ENCODE measurements at places on chromosomes 6 and 20.

DNA sequence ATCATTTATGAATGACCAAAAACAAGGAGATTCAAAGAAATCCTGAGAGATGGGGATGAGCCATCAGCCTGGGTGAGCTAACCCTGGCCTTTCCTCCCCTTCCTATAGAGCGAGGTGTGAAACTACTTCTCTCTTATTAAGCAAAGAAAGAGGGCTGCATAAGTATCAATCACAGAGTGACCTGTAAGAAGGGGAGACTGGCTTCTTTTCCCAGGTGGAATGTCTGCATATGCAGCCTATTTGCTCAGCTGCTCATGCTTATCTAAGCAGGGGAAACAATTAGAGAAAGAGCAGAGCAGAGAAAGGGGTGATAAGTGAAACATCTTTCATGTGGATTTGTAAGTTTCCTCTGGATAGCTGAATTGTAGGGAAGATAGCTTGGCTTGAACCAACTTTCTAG, 160.0 kb downstream of the PKHD1 start:
- no peak for DNase-seq

DNA sequence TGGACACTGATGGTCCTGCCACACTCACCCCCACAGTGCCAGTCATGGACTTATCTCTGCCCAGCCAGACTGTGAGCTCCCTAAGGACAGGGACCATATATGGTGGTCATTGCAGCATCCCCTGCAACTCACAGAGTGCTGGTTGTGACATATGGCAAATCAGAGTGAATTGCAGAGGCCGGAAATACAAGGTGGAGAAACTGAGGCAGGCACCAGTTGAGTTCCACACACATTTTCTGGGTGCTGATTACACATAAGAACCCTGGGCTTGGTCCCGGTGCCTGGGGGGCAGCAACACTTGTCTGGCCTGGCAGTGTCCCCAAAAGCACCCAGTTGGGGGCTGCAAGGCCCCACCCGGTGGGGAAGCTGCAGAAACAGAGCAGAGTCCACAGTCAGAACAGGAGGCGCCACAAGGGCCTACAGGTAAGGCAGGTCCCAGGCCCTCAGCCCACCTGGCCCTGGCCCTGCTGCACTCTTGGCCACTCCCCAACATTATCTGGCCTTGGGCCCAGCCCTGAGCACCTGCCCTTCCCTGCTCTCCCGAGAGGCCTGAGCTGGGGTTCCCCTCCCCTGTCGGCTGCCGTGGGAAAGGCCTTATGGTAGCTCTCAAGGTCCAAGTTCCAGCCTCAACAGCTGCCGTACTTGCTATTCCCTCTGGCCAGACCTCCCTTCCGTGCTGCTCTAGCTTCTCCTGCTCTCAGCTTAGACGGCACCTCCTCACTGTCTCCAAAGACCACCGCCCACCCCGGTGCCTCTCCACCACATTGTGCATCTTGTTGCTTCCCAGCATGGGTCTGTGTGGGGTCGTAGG, 140.8 kb upstream of the PTPN1 start:
- no peak for DNase-seq

- DNase-seq: no peak
These were observed 401.1 kb downstream of the SAMD5 start for GRCh38 chr6:147909640-147910039.

- DNase-seq: no peak
These were observed 106.0 kb downstream of the SAMD5 start for GRCh38 chr6:147614501-147614900.

DNA sequence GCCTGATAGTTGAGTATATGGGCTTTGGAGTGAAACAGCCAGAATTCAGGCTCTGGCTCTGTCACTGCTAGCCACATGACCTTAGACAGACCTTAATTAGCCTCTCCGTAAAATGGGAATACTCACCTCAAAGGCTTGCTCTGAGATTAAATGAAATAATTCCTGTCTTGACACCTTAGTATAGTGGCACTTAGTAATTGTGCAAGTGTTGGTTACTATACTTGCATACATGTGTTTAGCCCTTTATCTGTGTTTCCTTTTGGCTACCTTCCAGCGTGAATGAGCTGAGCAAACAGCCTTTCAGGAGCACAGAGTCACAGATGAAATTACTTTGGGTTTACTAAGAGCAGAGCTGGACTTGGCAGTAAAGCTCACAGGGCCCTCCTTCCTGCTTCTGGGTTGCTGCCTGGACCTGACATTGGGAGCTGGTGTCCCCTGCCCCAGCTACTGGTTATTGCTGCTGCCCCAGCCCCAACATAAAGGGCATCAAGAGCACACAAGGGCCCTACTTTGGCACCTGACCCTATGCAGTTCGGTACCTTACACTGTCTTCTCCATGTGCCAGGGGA, 32.8 kb downstream of the CD164 start:
- DNase-seq: no peak

DNA sequence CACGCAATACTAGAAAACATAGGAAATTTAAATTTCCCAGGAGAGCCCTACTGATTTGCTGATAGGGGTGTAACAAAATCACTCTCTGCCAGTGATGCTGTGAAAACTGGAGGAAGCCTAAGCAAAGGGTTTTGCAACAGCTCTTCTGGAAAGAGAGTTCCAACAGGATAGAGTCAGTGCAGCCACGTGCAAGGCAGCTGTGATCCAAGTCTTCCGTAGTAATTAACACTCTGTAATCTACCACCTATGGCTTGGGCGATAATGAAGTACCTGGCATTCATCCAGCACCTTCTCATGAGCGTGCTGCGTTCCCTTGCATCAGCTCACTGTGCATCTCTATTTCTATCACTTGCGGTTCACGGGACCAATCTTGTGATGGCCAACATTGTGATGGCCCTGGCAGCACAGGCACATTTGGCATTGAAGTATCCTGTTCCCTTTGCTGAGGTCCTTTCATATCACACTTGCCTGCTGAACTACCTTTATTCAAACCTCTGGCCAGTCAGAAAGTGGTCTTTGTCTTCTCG, 48.2 kb downstream of the IRF4 start:
- DNase-seq: no peak

GRCh38 chr6:54846243-54846856, at the start of gene FAM83B:
TSS of gene FAM83B (plus strand) at chr6:54846771. CDS start at chr6:54870247, 23,476 bp downstream.
- DNase-seq: no peak

DNA sequence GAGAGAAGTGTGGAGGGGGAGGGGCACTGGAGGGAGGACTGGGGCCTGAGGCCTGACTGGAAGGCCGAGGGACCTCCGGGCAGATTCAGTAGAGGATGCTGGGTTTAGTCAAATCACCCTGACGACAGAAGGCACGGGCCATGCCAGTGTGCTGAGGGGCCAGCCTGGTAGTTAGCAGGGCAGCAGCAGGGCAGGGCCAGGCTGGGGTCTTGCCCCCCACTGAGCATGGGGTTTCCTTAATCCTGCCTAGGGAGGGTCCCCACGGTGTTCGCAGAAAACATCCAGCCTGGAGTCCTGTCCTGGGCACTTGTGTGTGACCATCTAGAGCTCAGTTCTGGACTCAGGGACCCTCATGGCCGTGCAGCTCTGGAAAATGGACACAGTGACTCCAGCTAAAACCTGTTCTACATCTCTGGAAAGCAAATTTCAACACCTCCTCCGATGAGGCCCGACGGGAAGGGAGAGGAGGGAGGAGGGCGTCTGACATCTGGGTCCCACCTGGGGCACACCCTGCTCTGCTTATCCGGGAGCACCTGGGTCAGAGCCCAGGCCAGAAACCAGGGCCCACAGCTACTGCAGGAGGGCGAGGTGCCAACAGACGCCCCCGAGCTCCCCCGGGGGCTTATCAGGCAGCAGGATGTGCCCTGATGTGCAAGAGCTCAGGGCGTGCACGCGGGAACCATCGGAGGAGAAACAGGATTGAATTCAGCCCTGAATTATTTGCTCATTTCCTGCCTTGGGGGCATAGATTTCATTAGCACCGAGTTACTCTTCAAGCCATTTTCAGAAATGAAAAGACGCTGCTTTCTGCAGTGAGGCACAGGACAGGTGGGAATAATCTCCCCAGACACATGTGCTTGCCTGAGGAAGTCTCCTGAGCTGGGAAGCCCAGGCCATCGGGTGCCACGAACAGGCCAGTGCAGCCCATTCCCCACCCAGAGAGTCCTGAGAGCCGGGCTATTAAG, 78.0 kb upstream of the MPC1 start:
- no peak for DNase-seq

GRCh38 chr6:127794405-127794804, 106.5 kb downstream of the THEMIS start:
- DNase-seq: peak; percentile 35

- DNase-seq: no peak
These were observed 17.8 kb upstream of the FNDC1 start for GRCh38 chr6:159151266-159151855.

DNA sequence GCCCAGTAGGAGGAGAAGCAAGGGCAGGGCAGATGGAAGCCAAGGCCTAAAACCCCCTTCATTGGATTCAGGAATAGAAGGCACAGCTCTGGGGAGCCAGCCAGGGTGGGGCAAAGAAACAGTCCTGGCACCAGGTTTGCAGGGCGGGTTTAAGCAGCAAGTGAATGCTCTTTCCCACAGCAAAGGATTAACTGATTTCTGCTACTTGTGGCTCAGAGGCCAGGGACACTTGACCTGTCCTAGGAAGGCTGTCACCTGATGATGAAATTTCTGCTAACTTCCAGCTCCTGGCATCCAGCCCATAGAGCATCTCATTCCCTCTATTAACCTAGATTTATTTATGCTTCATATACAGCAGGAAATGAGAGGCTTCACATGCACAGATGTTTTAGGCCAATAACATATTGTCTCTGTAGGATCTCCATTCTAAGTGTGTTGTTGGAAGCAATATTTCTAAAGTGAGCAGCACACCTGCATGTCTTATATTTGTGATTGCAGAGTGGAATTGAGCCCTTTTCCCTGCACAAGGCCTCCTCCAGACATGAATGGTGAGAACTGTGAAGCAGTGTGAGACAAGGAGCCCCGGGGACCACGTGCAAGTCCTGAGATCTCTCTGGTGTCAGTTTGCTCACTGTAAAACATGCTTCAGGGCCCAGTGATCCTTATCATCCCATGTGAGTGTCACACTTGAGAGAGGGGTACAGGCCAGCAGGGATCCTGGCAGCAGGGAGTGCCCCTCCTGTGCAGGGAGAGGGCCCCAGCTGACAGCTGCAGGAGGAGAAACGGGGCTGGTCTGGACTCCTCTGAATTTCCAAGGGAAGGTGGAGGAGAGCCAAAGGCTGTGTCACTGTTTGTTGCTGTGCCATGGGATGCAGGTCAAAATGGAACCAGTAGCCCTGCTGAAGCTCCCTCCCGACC, 41.1 kb upstream of the CST5 start:
- no peak for DNase-seq

DNA sequence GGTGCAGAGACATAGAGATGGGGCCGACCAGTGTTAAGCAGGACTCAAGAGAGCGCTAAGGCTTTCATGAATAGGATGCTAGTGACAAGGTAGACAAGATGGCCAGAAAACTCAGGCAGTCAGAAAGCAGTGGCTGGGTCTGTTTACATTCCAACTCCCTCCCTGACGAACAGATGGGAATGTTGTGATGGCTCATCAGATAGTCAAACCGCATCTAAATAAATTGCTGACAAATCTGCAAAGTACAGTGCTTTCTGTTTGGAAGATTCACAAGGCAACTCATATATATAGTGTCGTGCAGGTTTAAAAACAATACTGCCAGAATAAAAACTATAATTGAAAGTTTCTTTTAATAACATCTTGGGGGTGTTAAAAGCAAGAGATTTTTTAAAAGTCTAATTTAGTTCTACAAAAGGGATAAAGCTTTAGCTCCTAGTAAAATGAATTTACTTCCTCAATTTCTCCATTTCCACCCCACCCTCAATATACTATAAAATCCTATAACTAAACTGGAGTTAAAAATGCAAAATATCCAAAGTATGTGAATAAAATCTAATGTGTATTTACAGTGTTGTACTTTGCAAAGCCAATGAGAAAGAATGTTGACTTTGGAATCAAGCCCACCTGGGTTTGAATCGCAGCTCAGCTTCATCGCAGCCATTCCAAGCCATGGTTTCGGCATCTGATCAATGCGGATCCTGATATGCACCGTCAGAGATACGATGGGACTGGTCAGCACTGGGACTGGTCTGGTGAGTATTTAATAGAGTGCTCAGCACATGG, 247.3 kb upstream of the PDE10A start:
- DNase-seq: no peak

- no peak for DNase-seq
These were observed 71.2 kb upstream of the ZMYND8 start for GRCh38 chr20:47427746-47428145.
